ENCODE measurements at places on chromosomes 6 and 20. TPM values are rescaled to one million over a fixed set of nuclear protein-coding genes. Genes with fewer than 3 reads are reported as not detected.

The DEFB123 gene
- not detected for polyA plus RNA-seq

The C6orf47 gene
- 20.5 TPM for polyA plus RNA-seq

The COL9A1 gene
- 36.5 TPM for polyA plus RNA-seq

DNA sequence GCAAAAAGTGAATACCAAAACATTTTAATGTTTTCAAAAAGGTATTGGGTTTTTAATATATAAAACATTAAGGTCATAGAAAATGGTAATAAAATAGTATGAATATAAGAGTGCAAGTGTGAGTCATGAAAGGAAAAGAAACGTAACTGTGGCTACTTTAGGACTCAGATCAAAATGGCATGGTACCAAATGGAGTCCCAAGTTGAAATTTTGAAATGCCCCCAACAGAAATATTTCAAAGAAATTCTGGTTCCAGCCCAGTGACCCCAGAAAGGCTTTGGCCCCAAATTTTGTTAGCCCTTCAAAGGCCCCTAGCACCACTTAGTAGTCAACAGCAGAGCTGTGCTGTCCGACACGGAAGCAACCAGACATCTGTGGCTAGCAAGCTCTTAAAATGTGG is 6.0 kb downstream of the COL12A1 start:
- no peak for DNase-seq

The HLA-DPA1 gene
- 21.3 TPM for polyA plus RNA-seq

- no peak for DNase-seq
Observed at GRCh38 chr6:158061361-158061708, 79.7 kb downstream of the SYNJ2 start.

The PNPLA1 gene
- polyA plus RNA-seq: 1.7 TPM

The SLC26A8 gene
- polyA plus RNA-seq: 0.77 TPM

DNA sequence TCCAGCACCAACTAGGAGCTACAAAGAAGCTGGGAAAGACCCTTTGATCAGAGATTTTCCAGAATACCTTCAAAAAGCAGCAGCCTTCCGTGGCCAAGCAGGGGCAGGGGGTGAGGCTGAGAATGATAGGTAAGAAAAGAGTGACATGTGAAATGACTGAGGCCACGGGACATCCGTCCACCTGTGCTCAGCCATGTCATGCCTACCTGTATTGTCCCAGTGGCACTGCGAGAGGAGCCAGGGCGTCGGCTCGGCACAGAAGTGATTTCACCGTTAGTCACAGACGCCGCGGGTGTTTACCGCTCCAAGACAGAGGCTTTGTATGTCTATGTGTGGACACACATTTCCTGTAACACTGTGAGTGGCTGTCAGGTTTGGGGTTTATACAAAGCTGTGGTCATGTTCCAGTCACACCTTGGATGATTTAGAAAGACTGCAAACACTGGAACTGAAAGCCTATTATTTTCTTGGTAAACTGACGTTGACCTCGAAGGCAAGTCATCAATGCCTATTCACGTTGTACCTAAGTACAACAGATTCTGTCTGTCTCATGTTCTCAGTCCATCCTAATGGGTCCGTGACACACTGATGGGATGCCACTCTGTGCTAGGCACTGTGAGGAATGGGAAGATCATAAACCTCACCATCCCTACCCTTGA is 32.1 kb upstream of the JAG1 start:
- no peak for DNase-seq

The NELFCD gene
- polyA plus RNA-seq: 156 TPM

- no peak for DNase-seq
Observed at GRCh38 chr6:903761-904160, 210.8 kb upstream of the EXOC2 start.

Measured in renal pelvis (tissue), 12 donors.